ENCODE measurements at places on chromosomes 6 and 20. TPM values are rescaled to one million over a fixed set of nuclear protein-coding genes. Genes with fewer than 3 reads are reported as not detected.

- H3K36me3 ChIP-seq: no peaks in the 10 kb centered on the region
- H3K4me1 ChIP-seq: no peaks in the 10 kb centered on the region
- no peaks in the 10 kb centered on the region for H3K27me3 ChIP-seq
Measured at GRCh38 chr6:6515691-6516607, 72.6 kb upstream of the LY86 start.

- H3K4me3 ChIP-seq: no peak overlapping the region
- no peaks in the 10 kb centered on the region for H3K36me3 ChIP-seq
- DNase-seq: no peak
- H3K27ac ChIP-seq: no peak overlapping the region
- H3K27me3 ChIP-seq: no peaks in the 10 kb centered on the region
Measured at GRCh38 chr6:134468633-134469032, 150.7 kb upstream of the SGK1 start.

DNA sequence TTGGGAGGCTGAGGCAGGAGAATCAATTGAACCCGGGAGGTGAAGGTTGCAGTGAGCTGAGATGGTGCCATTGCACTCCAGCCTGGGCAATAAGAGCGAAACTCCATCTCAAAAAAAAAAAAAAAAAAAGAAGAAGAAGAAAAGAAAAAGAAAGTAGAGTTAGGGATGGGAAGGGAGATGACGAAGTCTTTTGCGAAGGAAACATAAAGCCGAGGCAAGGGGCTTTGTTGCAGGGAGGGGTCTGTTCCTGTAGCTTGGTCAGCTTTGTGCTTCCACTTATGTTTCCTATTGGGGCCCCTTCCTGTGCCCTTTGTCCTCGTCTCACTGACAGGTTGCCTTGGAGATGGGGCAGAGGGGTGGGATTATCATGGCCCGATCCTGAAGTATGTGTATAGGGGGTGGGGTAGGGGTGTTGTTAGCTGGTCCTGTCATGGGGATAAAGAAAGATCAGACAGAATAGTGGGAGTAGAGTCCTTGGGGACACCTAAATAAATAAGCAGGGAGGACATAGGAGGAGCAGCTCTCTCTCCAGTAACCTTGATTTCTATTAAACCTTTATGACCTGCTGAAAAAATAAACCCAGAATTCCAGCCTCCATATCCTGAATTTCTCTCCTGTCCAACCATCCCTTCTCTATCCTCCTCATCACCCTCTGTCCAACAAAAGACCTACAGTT, 1.1 kb upstream of the CLIC1 start:
- peak; percentile 87 for DNase-seq
- H3K27me3 ChIP-seq: no peaks in the 10 kb centered on the region
- no peaks in the 10 kb centered on the region for H3K36me3 ChIP-seq
- peak overlapping the region; percentile 85 for H3K27ac ChIP-seq

DNA sequence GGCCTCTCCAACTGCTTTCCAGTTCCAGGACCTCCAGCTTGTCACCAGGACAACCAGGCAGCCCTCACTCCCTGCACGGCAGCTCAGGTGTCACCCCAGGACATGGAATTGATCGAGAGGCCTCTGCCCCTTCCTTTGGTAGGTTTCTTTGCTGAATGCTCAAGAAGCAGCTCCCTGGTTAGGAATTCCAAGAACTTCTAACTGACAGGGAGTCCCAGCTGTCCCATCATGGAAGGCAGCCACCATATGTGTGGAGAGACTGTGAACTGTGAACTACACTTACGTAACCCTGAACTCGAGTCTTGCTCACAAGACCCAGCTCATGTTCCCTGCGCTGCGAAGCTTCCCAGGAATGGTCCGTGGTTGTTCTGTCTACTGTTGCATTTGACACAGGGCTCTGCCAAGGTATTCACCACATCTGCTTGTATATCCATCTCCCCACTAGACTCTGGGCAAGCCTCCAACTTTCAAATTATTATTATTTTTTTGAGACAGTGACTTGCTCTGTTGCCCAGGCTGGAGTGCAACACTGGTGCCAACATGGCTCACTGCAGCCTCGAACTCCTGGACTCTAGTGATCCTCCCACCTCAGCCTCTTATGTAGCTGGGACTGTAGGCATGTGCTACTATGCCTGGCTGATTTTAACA, 35.7 kb downstream of the MGME1 start:
- no peak overlapping the region for H3K27ac ChIP-seq
- H3K4me3 ChIP-seq: no peak overlapping the region
- no peaks in the 10 kb centered on the region for H3K4me1 ChIP-seq
- no peaks in the 10 kb centered on the region for H3K36me3 ChIP-seq

- no peaks in the 10 kb centered on the region for H3K36me3 ChIP-seq
- no peak for DNase-seq
- no peak overlapping the region for H3K27ac ChIP-seq
- H3K4me1 ChIP-seq: peaks cover 18% of the 10 kb centered on the region
- no peaks in the 10 kb centered on the region for H3K27me3 ChIP-seq
- H3K4me3 ChIP-seq: no peak overlapping the region
Measured at GRCh38 chr6:31545291-31545690, 1.1 kb downstream of the ATP6V1G2 start.

DNA sequence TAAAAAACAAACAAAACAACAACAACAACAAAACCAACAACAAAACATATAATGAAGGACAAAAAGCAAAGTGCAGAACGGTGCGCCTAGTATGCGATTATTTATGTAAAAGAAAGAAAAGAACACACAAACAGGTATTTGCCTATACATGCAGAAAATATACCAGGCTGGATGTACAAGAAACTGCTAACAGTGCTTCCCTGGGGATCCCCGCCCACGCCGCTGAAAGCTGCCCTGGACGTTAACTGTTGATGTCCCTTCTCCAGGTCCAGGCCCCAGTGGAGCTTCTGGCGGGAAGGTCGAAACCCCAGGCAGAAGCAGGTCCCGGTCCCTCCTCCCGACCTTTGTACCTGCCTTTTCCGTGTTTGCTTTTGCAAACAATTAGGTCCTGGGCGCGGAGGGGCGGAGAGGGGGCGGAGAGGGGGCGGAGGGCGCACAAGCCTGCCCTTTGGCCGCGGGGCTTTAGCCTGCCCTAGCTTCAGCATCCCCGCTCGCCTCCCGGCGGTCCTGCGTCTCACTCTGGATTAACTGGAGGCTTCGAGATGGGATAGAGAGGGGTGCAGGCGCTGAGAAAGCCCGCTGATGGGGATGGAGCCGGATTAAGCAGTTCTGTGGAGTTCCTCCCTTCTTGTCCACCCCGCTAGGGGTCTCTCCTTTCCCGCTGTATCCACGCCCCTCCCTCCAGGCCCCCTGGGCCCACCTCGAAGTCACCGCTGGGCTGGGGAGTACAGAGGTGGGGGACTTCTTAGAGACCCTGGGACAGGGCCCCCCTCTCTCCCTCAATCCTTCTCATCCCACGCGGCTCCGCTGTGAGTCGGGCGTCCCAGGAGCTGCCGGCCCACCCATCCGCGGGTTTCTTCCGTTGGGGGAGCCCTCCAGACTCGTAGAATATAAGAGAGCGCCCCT, 8.2 kb upstream of the AHCY start:
- H3K4me1 ChIP-seq: peaks cover 10% of the 10 kb centered on the region
- H3K36me3 ChIP-seq: no peaks in the 10 kb centered on the region
- no peak overlapping the region for H3K27ac ChIP-seq
- H3K4me3 ChIP-seq: peak overlapping the region; percentile 49

The APOM gene
- total RNA-seq: 2.6 TPM

The ECT2L gene
- total RNA-seq: not detected

GRCh38 chr6:111534231-111534751, 51.3 kb upstream of the REV3L start:
- H3K27ac ChIP-seq: no peak overlapping the region
- no peak for DNase-seq
- no peaks in the 10 kb centered on the region for H3K27me3 ChIP-seq
- no peaks in the 10 kb centered on the region for H3K36me3 ChIP-seq
- no peak overlapping the region for H3K4me3 ChIP-seq

- no peak for DNase-seq
- no peak overlapping the region for H3K27ac ChIP-seq
- H3K27me3 ChIP-seq: no peaks in the 10 kb centered on the region
- no peaks in the 10 kb centered on the region for H3K36me3 ChIP-seq
- H3K4me3 ChIP-seq: no peak overlapping the region
Measured at GRCh38 chr6:5314191-5314865, 53.0 kb downstream of the FARS2 start.

GRCh38 chr6:169157197-169158148, 96.2 kb downstream of the THBS2 start:
- DNase-seq: no peak
- H3K4me3 ChIP-seq: no peak overlapping the region
- no peaks in the 10 kb centered on the region for H3K36me3 ChIP-seq
- H3K27me3 ChIP-seq: no peaks in the 10 kb centered on the region
- no peaks in the 10 kb centered on the region for H3K4me1 ChIP-seq

DNA sequence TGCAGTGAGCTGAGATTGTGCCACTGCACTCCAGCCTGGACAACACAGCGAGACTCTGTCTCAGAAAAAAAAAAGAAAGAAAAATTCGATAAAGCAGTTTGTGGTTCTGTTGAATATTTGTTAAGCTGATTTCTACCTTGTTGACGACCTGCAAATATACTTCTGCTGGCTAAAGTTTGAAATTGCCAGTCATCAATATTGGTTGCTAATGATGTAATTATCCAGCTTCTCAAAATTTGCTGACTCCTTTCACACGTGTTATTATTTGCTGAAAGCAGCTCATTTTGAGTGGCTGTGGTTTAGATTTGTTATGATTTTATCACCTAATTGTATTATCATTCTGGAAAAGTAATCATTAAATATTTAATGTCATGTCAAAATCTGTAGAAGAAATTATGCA, 774.3 kb downstream of the QKI start:
- no peak overlapping the region for H3K27ac ChIP-seq
- DNase-seq: no peak
- H3K4me3 ChIP-seq: no peak overlapping the region
- no peaks in the 10 kb centered on the region for H3K4me1 ChIP-seq
- H3K36me3 ChIP-seq: no peaks in the 10 kb centered on the region
- H3K27me3 ChIP-seq: no peaks in the 10 kb centered on the region

- no peak for DNase-seq
- no peaks in the 10 kb centered on the region for H3K27me3 ChIP-seq
- peaks cover 45% of the 10 kb centered on the region for H3K4me1 ChIP-seq
- H3K27ac ChIP-seq: no peak overlapping the region
- peak overlapping the region; percentile 93 for H3K4me3 ChIP-seq
Measured at GRCh38 chr6:36598326-36598725, 4.2 kb downstream of the SRSF3 start.

DNA sequence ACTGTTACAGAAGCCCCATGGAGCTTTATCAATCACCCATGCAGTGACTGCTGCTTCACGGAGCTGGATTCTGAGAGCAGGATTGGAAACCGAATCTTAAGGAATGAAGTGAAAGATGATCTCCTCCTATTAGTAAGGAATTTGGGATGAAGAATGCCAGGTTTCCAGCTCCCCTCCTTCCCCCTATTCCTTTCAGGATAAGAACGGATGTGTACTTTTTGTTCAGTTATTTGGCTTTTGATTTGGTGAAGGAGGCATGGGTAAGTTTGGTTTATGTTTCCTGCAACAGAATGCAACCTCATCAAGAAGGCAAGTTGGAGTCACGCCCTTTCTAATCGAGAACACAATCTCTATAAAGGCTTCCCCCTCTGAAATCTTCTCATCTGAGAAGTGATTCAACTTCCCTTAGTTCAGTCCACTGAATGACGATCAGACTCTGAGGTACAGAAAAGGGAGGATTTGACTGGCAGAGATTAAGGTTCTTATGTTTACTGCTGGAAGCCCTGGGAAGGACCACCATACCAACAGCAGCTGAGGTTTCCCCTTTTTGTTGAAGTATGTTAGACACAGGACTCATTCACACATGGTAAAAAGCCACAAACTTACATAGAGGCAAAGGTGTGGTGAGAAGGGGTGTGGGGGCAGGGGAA, 5.5 kb downstream of the ELMO2 start:
- H3K4me3 ChIP-seq: no peak overlapping the region
- no peaks in the 10 kb centered on the region for H3K36me3 ChIP-seq
- DNase-seq: peak; percentile 28
- no peaks in the 10 kb centered on the region for H3K27me3 ChIP-seq
- H3K27ac ChIP-seq: no peak overlapping the region

The GGTLC1 gene
- total RNA-seq: not detected

The TRIM31 gene
- not detected for total RNA-seq

DNA sequence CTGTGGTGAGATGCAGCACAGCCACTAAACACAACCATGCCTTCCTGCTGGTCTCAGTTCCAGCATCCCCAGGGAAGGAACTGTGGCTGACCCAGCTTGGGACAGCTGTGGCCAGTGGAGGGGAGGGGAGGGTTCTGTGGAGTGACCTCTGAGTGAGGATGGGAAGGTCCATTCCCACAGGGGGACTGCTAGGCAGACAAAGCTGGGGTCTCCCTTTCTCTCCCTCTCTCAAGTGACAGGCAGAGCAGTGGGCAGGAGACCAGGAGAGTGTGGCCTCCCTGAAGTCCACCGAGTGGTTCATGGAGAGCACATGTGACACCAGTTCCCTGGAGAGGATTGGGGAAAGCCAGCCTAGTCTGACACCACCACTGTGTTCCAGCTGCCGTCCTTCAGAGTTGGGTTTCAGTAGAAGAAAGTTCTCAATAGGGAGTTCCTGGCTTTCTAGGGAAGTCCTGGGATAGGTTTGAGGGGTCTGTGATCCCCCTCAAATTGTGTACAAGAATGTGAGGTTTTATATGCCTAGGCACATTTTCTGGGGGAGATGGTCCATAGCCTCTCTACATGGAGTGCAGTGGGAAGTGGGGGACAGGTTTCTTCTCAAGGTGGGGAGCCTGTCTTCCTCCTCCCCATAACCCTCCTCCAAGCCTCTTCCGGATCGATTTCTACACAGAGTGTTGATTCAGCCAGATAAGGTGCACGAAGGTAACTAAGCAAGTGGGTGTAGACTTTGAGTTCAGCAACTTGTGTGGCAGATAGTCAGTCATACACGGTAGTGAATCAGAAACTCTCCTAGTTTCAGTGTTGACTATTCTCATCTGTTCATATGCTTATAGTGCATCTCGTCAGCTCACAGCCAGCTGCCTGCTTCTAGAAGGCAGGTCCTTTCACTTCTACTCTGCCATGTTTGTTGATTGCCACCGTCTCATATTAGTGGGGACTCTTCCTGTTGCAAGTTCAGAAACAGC, 18.9 kb downstream of the MANBAL start:
- H3K27ac ChIP-seq: no peak overlapping the region
- peaks cover 25% of the 10 kb centered on the region for H3K4me1 ChIP-seq
- no peaks in the 10 kb centered on the region for H3K27me3 ChIP-seq
- peaks cover 7% of the 10 kb centered on the region for H3K36me3 ChIP-seq
- H3K4me3 ChIP-seq: no peak overlapping the region
- no peak for DNase-seq

All from neural progenitor cell (in vitro differentiated cells).